ENCODE measurements at places on chromosomes 12 and 14. TPM values are rescaled to one million over a fixed set of nuclear protein-coding genes. Genes with fewer than 3 reads are reported as not detected.

Gene ASIC1
- total RNA-seq = 4.1 TPM

Gene FAM186B
- total RNA-seq = 0.82 TPM

Gene RPL6
- 1,338 TPM for total RNA-seq

Gene PSMB5
- 190 TPM for total RNA-seq

Gene SLCO1C1
- total RNA-seq = 4.0 TPM

Gene LRRC9
- under 0.01 TPM for total RNA-seq

Gene C12orf54
- total RNA-seq = not detected

Gene CACNA1C
- total RNA-seq = 6.5 TPM

Gene LRP6
- total RNA-seq = 77.6 TPM

Gene CCDC175
- total RNA-seq = not detected

Gene ART4
- 0.10 TPM for total RNA-seq

Gene NPAS3
- total RNA-seq = 4.4 TPM

Gene MAP3K9
- total RNA-seq = 6.7 TPM

Gene DHRS2
- total RNA-seq = not detected

Gene SUPT16H
- 67.5 TPM for total RNA-seq

Gene TMEM63C
- 0.92 TPM for total RNA-seq

Gene LRR1
- 9.6 TPM for total RNA-seq

Gene CFAP54
- 1.6 TPM for total RNA-seq

Gene C12orf42
- 0.72 TPM for total RNA-seq

Gene VWF
- 101 TPM for total RNA-seq

All from tongue (tissue), 3 donors.